ENCODE measurements at places on chromosomes 4 and X.

- no peak for DNase-seq
Measured at GRCh38 chrX:151776936-151777335, 42.4 kb downstream of the CNGA2 start.

GRCh38 chr4:88320780-88321373 is 36.5 kb upstream of the PPM1K start:
- no peak for DNase-seq

- peak; percentile 80 for DNase-seq
Measured at GRCh38 chr4:162163892-162164759, at the start of gene FSTL5. FSTL5 (minus strand) TSS chr4:162164000; CDS start chr4:162111396, 52,604 bp downstream.

DNA sequence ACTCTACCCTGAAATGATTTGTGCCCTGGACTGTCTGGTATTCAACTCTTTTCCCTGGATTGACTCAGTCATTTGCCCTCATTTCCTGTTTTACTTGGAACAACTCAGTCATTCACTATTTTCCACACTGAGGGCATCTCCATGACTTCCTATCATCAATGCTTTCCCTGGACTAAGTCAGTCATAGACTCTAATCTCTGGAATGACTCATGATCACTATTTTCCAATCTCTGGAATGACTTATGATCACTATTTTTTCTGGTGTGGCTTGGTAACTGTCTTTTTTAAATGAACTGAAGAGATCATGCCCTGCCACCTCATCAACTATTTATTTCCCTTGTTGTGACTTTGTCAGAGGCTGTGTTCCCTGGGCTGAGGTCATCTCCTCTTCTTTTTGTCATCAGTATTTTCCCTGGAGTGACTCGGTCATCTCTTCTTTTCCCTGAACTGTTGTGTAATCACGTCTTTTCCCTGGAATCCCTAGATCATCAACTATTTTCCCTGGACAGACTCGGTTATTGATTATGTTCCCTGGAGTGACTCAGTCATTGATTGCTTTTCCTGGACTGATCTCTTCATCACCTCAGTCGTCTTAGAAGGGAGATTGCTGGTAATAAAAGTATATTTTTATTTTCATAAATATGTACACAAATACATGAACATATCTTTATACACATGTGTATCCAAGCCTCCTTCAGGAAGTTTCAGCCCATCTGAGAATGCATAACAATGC is 327.1 kb upstream of the VCX start:
- no peak for DNase-seq

DNA sequence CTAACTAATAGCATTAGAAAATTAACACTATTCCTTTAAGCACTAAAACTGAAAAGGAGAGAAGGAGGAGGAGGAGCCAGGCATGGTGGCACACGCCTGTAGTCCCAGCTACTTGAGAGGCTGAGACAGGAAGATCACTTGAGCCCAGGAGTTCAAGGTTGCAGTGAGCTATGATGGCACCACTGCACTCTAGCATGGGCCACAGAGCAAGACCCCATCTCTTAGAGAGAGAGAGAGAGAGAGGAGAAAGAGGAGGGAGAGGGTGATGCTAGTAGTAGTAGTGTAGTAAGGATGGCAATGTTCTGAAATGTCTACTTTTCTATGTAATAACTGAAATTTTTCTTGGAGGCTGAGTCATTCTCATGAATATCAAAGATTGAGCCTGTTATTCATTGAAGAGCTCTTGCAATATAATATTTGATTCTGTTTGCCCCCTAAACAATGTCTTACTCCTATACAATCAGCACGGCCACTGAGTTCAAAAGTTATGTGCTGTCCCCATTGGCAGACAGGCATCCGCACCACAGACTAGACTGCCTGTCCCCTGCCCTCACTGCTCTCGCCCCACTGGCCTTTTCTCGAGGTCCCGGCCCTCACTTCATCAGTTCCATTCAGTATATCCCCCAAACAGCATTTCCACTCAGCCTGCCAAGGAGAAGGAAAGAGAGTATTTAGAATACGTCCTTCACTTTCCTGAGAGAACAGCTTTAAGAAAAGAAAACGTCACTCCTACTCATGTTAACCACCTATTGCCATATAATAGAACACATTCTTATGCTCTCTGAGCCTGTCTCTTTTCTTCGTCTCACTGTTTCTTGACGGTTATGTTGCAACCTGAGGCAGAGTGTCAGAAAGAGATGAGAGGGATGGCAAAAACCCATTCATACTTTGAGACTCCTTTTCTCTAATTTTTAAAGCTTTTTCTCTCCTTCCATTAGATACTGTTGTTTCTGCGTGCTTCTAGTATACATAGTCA is 238.1 kb downstream of the PALLD start:
- no peak for DNase-seq

DNA sequence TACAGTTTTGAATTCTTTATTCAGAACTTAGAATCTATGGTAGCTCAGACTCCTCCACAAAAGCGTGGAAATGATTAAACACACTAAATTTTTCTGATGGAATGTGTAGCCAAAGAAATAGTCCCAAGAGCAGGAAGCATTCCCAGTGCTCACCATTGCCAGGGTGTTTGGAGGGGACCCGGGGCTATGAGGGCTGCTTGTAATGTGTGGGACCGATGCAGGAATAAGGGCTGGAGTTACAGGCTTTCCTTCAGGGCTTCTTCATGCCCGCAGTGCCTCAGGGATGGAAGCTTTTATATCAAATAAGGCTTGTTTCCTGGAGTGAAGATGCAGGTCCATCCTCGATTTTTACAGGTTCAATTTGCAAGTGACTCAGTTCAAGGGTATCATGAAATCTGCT is 25.8 kb downstream of the WWC2 start:
- DNase-seq: no peak

GRCh38 chr4:185811509-185812364 is at the start of gene SORBS2:
SORBS2 (minus strand) TSS chr4:185812194; CDS start chr4:185690571, 121,623 bp downstream.
- DNase-seq: peak; percentile 21

GRCh38 chr4:62531731-62532130 is 1331.6 kb downstream of the ADGRL3 start:
- peak; percentile 7 for DNase-seq

- no peak for DNase-seq
Measured at GRCh38 chr4:107018344-107018735, 17.8 kb downstream of the DKK2 start.

DNA sequence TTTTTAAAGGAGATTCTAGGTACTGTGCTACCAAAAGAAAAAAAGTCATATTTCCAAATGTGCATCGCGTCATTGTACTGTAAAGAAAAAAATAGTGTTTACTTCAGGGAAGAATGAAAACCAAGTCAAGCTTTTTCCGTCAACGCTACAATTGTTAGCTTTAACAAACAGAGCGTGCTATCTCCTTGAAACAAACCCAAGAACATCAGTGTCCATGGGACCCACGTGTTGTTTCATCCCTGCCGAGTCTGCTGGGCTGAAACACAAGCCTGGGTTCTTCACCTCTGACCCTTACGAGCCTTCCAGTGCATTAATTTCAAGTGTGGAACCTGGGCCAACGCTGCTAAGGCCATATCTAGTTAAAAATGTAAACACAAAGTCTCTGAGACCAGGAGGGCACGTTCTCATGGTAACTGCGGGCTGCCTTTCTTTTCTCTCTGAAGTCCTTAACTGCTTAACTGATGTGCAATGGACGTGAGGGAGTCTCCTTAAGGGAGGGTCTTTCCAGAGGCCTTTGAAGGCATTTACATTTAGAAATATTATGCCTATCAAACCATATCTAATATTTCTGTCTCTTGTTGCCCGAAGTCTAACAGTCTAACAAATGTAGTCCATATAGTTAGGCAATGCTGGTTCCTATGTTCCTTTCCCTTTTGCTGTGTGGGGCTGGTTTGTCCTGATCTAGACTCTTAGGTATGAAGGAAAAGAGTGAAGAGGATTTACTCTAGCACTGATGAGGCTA is 36.3 kb downstream of the ING2 start:
- DNase-seq: no peak

- DNase-seq: no peak
Measured at GRCh38 chr4:89337681-89338080, 30.1 kb upstream of the GPRIN3 start.

DNA sequence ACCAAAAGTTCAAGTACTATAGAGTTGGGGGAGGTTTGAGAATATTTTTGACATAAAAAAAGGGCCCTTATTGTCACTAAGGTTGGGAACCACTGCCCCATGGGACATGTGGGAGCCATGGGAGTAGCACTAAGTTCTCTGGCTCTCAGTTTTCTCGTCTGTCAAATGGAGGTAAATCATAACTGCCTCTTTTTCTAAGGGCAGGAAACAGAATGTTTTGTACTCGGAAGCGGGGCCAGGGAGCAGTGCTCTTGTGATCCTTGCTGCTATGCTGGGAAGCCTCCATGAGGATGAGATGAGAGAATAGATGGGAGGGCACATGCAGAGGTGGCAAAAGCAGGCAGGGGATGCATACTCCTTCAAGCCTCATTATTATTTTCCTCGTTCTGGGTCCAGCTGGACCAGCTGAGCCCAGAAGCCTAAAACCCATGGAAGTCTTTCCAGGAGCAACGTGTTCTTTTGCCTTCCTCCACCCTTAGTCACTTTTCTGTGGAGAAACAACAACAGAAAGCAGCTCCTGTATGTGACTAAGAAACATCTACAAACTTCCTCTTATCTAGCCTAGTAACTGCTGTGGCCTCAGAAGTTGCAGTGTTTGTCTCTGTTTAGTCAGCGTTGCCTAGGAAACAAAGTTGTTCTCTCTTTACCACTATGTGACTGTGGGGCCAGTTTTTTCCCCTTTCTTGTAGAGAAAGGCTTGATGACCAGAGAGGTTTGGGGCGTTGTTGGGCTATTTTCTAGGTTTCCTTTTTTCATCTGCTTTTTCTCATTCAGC is 64.8 kb downstream of the TSC22D3 start:
- DNase-seq: peak; percentile 59

Measured in HEK293T (cell line).